ENCODE measurements at places on chromosomes 11 and 22.

GRCh38 chr22:45777046-45777851, 105.6 kb downstream of the ATXN10 start:
- peak; percentile 27 for DNase-seq

GRCh38 chr22:43532301-43533155, 120.7 kb downstream of the MPPED1 start:
- DNase-seq: no peak

DNA sequence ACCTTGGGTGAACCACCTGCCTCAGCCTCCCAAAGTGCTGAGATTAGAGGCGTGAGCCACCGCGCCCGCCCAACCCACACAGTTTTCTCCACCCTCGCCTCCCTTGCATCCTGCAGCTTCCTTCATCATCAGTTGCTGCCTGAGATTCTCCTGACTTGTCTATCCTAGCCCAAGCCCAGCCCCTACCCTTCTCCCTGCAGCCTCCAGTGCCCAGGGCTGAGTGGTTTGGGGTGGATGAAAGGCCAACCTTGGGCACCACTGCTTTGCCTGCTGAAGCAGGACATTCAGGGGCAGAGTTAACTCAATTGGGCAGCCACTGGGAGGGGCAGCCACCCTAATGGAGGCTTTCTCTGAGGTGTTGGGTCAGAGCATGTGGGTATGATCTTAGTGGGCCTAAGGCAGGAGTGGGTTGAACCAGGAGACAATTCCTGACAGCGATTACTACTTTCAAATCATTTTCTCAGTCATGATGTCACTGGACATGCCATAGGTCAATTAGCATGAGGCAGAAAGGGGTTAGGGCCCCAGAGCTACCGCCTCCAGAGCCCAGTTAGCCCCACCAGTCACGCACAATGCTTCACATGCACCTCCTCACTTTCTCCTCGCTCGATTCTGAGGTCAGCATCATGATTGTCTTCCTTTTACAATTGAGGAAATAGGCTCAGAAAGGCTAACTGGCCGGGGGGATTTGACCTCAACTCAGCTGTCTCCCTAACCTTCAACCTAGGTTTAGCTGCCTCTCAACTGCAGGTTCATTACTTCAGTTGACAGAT, 1.0 kb upstream of the FKBP2 start:
- no peak for DNase-seq

DNA sequence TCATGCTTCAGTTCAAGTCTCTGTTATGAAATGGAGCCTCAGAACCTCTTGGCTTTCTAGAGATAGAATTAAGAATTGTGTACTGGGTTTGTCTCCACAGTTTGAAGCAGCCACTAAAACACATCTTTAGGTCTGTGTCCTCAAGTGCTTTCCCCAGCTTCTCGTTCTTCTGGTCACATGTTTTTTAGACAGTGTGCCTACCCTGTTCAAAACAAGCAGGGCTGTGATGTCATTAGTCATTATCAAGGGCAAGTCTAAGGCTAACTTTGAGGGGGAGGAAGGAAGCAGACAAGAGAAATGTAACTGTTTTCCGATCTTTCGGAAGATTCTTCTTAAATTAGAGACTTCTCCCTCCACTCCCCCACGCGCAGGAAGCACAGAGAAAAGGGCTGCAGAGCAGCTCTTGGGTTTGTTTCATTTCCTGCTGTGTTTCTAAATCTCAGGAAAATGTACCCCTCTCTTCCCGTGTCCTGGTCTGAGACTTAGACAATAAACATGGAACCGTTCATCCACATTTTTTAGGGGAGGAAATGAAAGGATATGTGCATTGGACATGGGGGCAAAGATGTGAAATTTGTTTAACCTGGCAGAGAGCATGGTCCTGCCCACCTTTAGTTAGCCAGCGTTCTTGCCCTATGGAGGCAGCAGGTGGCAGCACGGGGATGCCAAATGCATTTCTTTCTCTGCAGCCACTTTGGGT, 3.1 kb downstream of the AKIP1 start:
- peak; percentile 45 for DNase-seq

- DNase-seq: peak; percentile 73
Observed at GRCh38 chr22:45709866-45710265, 38.2 kb downstream of the ATXN10 start.

DNA sequence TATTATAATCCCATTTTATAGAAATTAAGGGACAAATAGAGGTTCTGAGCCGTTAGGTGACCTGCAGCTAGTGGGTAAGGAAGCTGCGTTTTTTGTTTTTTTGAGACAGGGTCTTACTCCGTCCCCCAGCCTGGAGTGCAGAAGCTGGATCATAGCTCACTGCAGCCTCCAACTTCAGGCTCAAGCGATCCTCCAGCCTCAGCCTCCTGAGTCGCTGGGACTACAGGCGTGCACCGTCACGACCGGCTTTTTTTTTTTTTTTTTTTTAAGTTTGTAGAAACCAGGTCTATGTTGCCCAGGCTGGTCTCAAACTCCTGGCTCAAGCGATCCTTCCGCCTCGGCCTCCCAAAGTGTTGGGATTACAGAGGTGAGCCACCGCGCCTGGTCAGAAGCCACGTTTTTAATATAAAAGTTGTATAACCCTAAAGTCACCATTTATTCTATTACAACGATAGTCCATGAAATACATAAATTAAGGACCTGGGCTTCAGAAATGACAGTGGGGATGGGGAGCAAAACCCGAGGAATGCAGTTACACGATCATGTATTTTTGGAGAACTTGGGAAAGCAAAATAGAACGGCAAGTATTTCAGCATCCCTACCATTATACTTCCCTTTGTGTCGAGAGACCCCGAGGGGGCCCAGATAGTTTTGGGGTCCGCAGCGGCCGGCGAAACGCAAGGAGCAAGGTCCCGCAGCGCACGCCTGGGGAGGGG, 638 bp downstream of the SAAL1 start:
- DNase-seq: no peak

DNA sequence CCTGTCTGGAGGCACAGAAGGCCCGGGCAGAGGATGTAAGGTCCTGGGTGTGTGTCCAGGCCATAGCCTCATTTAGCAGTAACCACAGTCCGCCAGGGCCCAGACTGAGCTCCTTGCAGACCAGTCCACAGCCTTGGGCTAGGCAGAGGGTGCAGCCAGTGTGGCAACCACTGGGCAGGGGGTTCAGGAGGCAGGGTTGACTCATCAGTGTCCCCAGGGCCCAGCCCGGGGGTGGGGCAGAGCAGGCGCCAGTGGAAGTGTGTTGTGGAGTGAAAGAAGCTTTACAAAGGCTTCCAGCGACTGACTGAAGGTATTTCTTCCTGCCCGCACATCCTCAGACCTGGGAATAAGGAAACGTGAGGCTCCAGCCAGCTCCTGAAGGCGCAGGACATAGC, 27.7 kb upstream of the WNT11 start:
- DNase-seq: peak; percentile 30

GRCh38 chr11:19735909-19736498, 23.4 kb downstream of the NAV2 start:
- no peak for DNase-seq

DNA sequence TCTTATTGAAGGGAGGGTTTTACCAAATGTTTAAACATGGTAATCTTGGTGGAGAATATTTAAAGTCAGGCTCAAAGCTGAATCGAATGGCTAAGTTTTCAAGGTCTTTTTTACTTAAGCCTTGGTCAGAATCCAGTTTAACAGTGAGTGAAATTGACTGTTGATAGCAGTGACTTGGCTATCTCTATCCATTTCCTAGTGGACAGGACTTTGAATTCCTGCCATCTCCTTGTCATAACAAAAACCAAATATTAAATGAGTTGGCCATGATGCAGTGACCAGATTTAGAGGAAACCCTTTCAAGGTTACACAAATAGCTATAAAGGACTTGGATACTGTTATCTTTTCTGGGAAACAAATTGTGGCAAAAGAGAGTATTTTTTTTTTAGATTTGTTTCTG, 92.0 kb downstream of the JRKL start:
- no peak for DNase-seq

GRCh38 chr11:131951121-131951520, 580.7 kb downstream of the NTM start:
- DNase-seq: no peak

DNA sequence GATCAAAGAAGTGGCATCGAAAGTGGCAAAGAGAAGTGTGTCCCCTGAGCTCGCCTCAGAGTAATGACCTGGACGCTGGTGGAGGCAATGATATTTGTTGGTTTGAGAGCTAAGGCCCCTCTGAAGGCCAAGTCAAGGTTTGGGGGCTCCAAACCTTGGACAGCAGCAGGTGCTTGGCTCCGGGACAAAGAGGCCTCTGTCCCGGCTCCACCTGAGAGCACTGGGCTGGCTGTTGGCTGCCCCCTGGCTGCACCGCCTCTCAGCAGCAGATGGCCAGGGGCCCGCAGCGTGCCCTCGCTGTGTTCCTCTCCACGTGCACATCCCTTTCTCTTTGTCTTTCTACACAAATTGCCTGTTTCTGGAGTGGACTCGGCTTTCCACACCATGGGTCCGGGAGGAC, 301.3 kb downstream of the NTM start:
- no peak for DNase-seq

GRCh38 chr22:42336527-42337227, 66.2 kb upstream of the TCF20 start:
- no peak for DNase-seq

DNA sequence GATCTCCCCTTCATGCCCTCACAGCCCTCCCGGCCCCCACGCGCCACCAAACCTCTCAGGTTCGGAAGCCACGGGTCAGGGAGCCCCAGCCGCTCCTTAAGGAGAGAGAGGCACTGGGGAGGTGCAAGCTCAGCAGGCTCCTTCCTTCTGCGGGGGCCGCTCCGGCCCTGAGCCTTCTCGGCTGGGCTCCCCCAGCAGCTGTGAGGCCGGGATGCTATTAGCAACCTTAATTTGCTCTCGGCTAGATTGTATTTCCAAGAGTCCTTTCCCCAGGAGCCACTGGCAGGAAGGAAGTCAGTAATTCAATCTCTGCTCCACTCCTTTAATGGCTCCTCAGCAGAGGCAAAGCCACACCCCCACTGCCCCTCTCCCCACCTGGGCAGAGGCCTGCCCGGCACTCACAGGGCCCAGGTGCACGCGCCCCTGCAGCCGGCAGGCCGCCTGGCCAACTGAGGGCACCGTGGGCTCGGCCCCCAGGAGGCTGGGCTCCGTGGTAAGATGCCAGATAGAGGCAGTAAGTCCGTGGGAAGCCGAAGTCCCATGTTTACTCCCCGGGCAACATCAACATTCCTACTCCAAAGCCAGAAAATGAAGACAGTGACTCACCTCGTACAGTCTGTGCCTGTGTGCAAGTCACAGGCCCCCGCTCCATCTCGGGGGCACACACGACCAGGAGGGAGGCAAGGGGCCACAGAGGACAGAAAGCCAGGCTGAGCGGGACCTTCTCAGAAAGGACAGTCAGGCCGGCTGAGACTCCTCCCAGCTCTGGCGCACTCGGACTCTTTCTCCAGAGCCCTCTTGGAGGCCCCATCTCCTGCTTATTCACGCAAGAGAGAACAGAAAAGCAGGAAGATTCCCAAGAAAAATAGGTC, 5.2 kb downstream of the IGSF9B start:
- DNase-seq: peak; percentile 44

GRCh38 chr22:32106930-32107329, 52.2 kb downstream of the C22orf42 start:
- peak; percentile 15 for DNase-seq

DNA sequence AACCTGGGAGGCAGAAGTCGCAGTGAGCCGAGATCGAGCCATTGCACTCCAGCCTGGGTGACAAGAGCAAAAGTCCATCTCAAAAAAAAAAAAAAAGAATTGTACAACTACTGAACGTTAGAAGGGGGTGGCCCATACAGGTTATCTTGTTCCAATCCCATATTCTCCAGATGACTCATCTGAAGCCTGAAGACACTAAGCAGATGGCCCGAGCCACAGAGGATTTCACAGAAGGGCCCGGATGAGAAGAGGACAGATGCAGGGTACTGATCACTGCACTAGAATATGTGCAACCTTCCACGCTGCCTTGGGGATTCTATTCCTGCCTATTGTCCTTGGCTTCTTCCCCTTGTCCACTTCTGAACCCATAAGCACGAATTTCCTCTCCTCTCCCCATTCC, 70.9 kb upstream of the UBASH3B start:
- DNase-seq: no peak

DNA sequence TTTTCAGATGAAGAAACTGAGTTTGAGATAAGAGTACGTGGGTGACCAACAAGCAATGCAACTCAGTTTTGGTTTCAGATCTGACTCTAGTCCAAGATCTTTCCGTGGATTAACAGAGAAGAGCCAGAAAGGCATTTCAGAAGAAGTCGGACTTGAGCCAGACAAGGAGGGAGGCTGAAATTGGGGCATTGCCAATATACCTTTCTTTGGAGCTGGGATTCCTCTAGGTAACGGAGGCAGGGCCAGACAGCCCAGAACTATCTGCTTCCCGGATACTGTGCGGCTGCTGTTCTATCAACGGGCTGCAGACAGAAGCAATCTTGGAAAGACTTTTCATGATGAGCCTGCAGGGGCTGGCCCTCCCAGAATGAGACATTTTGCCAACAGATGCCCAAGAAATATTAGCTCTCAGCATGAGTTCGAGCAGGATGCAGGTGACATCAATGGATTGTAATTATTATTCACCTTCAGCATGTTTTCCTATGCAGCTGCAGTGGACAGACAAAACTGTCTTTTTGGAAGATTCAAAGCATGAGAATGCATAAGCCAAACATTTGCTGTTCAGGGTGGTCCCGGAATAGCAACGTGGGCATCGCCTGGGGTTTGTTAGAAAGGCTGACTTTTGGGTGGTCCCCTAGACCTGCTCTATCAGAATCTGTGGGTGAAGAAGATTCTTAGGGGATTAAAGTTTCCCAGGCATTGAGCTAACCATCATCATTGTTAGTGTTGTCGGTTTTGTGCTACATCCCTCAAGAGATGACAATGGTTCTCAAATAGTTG, 95.7 kb downstream of the SCN3B start:
- no peak for DNase-seq

GRCh38 chr22:50308597-50308935, 1.1 kb upstream of the PLXNB2 start:
- peak; percentile 77 for DNase-seq

DNA sequence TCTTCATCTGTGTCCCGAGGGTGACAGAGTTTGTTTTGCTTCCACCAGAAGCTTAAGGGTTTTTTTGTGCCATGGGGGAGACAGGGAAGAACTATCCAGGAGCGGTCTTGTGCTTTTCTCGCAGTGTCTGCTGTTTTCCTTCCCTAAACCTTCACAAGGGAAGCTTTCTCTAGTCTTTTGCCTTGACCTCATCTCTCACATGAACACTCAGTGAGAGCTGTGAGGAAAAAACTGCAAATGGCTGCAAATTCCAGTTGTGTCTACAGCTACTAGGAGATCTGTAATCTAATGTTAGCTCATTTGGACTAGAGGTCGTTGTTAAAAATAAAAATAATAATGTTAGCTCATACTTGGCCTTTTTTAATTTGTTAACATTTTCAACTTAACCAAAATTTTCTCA, 264.7 kb upstream of the SESN3 start:
- no peak for DNase-seq

All from fibroblast of skin of back (primary cell).